Colonic mucosa (tissue), 4 donors: ENCODE measurements at places on chromosomes 5 and 9. TPM values are rescaled to one million over a fixed set of nuclear protein-coding genes. Genes with fewer than 3 reads are reported as not detected.

DNA sequence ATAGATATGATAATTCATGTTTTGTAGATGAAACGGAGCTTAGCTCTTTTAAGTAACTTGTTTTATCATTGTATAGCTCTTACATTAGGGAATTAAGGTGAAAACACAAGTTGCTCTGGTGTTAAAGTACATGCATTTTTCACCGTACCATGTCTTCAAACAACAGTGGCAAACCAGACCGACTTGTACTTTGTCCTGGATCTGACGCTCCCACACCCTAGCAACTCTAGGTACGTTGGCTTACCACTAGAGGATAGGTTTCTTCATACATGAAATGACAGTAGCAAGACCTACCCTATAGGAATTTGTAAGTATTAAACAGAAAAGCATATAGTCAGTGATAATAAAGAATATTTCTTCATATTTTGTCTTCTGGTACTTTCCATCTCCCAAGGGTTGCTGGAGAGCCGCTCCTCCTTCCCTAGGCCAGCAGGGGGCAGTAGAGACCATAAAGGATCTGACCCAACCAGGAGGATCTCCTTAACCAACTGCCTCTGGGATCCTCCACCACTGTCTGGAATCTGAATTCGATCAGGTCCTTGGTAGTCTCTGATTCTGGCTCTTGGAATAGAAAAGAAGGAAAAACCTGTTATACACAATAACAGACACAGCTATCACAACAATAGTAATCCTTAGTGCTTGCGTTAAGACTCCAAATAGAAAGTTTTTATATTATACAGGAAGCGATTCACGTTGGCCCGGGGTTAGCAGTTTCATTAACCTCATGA lies 136.7 kb downstream of the CAVIN4 start:
- no peak overlapping the region for H3K4me3 ChIP-seq
- peak; percentile 66 for DNase-seq
- H3K36me3 ChIP-seq: no peaks in the 10 kb centered on the region

- no peaks in the 10 kb centered on the region for H3K27me3 ChIP-seq
- H3K36me3 ChIP-seq: no peaks in the 10 kb centered on the region
- no peaks in the 10 kb centered on the region for H3K4me1 ChIP-seq
- no peak overlapping the region for H3K4me3 ChIP-seq
These were observed 38.6 kb downstream of the RANBP6 start for GRCh38 chr9:5976674-5977397.

DNA sequence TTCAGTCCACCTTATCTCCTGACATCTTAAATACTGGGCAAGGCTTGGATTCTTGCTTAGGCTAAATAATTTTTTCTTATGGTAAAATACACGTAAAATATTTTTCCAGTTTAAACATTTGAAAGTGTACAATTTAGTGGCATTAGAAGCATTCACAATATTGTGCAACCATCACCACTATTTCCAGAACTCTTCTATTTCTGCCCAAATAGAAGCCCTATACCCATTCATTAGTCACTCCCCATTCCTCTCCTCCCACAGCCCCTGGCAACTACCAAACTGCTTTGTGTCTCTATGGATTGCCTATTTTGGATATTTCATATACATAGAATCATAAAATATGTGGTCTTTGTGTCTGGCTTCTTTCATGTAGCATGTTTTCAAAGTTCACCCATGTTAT lies 57.6 kb downstream of the IL31RA start:
- no peaks in the 10 kb centered on the region for H3K4me1 ChIP-seq
- DNase-seq: no peak
- no peak overlapping the region for H3K27ac ChIP-seq
- H3K27me3 ChIP-seq: no peaks in the 10 kb centered on the region
- no peak overlapping the region for H3K4me3 ChIP-seq

DNA sequence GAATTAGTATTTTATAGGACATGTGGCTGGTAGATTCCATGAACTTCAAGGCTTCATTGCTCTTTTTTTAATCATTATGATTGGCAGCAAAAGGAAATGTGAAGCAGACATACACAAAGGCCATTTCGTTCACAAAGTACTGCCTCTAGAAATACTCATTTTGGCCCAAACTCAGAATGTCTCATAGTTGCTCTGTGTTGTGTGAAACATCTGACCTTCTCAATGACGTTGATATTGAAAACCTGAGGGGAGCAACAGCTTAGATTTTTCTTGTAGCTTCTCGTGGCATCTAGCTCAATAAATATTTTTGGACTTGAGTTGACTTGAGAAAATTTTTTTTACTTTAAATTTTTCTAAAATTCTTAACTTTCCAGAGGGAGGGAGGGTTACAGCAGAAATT lies 12.4 kb downstream of the KCNV2 start:
- H3K27me3 ChIP-seq: no peaks in the 10 kb centered on the region
- H3K4me1 ChIP-seq: no peaks in the 10 kb centered on the region
- H3K4me3 ChIP-seq: no peak overlapping the region
- DNase-seq: no peak
- H3K36me3 ChIP-seq: no peaks in the 10 kb centered on the region

DNA sequence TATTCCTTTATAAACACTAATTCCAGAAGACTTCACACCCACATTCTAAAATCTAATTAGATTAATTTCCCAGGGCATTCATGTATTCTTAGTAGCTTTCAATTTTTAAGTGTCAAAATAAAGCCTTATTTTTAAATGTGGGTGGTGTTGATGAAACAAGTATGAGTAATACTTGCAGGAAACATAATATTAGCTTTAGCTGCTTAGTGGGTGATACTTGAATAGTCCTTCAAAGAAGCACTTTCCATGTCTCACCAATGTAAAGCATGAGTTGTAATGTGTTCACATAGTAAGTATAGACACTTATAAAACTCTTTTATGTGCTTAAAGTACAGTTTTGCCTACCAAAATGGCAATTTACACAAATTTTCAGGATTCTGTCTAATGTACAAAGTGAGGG lies 6.9 kb downstream of the FNBP1 start:
- no peak for DNase-seq
- H3K27ac ChIP-seq: peak overlapping the region; percentile 38
- H3K27me3 ChIP-seq: no peaks in the 10 kb centered on the region

GRCh38 chr5:180644129-180644824 lies 5.1 kb downstream of the FLT4 start:
- no peak overlapping the region for H3K27ac ChIP-seq
- DNase-seq: no peak
- H3K36me3 ChIP-seq: no peaks in the 10 kb centered on the region
- no peaks in the 10 kb centered on the region for H3K4me1 ChIP-seq

DNA sequence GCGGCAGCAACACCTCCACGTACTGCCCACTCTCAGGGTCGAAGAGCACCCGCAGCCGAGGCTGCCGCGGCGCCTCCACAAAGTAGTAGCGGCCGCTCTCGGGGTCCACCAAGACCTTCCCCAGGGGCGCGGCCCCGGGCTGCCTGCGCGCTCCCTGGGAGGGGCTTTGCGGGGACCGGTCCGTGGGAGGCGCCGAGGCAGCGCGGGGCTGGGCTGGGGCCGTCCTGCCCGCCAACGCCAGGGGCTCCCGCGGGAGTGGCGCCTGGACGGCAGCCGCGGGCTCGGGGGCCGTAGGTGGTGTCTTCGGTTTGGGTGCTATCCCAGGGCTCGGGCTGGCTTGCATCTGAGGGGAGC lies 2.6 kb upstream of the MZB1 start:
- H3K4me1 ChIP-seq: peaks cover 19% of the 10 kb centered on the region
- peaks cover 6% of the 10 kb centered on the region for H3K27me3 ChIP-seq
- H3K27ac ChIP-seq: peak overlapping the region; percentile 83
- H3K4me3 ChIP-seq: peak overlapping the region; percentile 53
- no peak for DNase-seq
- H3K36me3 ChIP-seq: no peaks in the 10 kb centered on the region

DNA sequence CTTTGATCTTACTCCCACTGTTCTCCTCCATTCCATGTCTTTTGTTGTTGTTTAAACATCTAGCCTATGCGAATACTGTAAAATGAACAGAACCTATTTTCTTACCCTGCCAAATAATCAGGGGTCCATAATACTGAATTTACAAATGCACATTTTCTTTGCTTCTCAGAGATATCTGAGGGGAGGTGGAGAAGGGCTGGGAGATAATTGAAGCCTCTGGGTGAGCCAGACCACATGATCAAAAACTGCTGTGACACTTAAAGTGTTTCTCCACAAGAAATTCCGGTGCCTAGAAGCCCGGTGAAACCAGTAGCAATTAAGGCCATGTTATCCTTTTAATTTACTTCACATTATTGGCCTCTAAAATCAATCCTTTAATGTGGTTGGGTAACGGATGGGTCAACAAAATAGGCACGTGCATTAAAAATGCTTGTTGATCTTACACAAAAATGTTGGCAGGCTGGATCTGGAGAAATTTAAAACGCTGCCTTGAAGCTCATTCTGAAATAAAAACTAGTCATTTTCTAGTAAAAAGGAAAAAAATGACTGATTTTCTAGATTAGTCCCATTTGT lies 10.8 kb downstream of the SEMA6A start:
- H3K4me3 ChIP-seq: no peak overlapping the region
- no peak for DNase-seq
- H3K4me1 ChIP-seq: no peaks in the 10 kb centered on the region

DNA sequence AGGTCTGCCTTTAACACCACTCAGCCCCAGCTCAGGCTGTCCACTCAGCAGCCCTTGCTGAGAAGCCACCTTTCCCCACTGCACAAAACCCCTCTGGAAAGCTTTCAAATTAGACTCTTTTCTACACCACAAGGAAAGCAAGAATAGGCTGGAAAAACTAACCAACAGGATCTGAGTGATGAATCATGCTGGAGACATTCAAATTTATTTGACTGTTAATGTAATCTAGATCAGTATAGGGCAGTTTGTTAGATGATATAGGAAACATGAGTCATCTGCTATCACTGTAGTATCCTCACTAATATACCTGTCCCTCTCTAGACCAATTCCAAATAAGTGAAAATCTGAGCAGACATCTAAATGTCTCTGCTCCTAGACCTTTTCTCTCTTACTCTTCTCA lies 127.8 kb upstream of the PAM start:
- H3K4me3 ChIP-seq: no peak overlapping the region
- H3K36me3 ChIP-seq: no peaks in the 10 kb centered on the region
- H3K4me1 ChIP-seq: no peaks in the 10 kb centered on the region
- no peak overlapping the region for H3K27ac ChIP-seq

GRCh38 chr5:126805063-126805462 lies 28.1 kb downstream of the LMNB1 start:
- H3K27me3 ChIP-seq: no peaks in the 10 kb centered on the region
- no peaks in the 10 kb centered on the region for H3K36me3 ChIP-seq
- H3K4me1 ChIP-seq: no peaks in the 10 kb centered on the region
- DNase-seq: no peak
- no peak overlapping the region for H3K4me3 ChIP-seq
- no peak overlapping the region for H3K27ac ChIP-seq

DNA sequence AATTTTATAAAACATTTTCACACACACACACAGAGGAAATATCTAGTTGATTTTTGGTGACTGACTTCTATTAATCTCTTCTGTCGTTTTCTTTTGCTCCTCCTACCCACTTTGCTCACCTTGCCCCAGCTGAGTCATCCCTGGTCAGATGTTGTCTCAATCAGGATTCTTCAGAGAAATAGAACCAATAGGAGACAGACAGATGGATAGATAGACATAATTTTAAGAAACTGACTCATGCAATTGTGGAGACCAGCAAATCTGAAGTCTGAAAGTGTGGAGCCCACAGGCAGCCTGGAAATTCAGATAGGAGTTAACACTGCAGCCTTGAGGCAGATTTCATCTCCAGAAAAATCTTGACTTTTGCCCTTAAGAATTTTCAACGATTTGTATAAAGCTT lies 37.0 kb upstream of the PIK3R1 start:
- no peaks in the 10 kb centered on the region for H3K27me3 ChIP-seq
- H3K4me3 ChIP-seq: no peak overlapping the region
- no peak for DNase-seq
- no peaks in the 10 kb centered on the region for H3K36me3 ChIP-seq

- H3K4me1 ChIP-seq: peaks cover 6% of the 10 kb centered on the region
- H3K4me3 ChIP-seq: no peak overlapping the region
- no peaks in the 10 kb centered on the region for H3K27me3 ChIP-seq
These were observed 3.1 kb upstream of the DMAC1 start for GRCh38 chr9:7802666-7803065.

GRCh38 chr5:106089073-106089472 lies 1581.7 kb downstream of the EFNA5 start:
- no peak overlapping the region for H3K27ac ChIP-seq
- H3K36me3 ChIP-seq: no peaks in the 10 kb centered on the region
- no peak overlapping the region for H3K4me3 ChIP-seq
- H3K27me3 ChIP-seq: no peaks in the 10 kb centered on the region
- no peak for DNase-seq

DNA sequence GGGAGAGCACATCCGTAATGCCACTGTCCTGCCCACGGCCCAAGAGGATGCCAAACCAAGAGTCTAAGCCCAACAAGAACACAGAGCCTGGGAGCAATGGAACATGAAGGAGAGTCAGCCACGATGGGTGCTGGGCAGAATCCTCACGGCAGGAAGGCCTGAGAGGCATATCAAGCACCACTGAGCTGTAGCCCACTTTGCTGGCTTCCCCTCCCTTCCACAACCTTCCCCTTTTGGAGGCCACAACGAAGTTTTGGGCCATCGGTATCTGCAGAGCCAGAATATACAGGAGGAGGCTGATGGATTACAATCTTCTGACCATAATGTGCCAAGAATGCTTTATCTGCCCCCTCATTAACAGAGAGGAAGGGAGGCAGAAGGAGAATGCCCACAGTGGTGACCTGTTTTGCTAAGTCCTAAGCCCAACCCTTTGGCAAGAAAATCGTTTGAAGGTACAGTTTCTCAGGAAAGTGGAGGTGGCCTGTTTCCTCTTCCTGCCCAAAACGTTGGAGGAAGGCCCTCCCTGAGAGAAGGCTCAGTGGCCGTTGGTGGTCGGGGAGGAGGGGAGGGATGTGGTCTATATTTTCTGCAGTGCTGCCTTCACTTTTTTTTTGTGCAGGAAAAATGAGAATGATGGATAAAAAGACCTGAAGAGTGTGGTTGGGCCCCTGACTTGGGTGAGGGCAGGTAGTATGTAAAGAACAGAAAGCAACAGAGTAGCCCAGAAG lies 26.2 kb downstream of the MACROH2A1 start:
- no peak overlapping the region for H3K4me3 ChIP-seq
- H3K27ac ChIP-seq: no peak overlapping the region
- DNase-seq: no peak
- H3K36me3 ChIP-seq: peaks cover 19% of the 10 kb centered on the region
- H3K27me3 ChIP-seq: no peaks in the 10 kb centered on the region

DEPDC1B gene
- 25.1 TPM for total RNA-seq

CCL21 gene
- 27.3 TPM for total RNA-seq

ADAMTSL2 gene
- 0.24 TPM for total RNA-seq

RICTOR gene
- total RNA-seq: 15.1 TPM

DAB2IP gene
- total RNA-seq: 126 TPM

FBN2 gene
- total RNA-seq: 1.8 TPM

PCDHB8 gene
- total RNA-seq: 0.25 TPM

PTPRD gene
- total RNA-seq: 60.1 TPM

TMEM252 gene
- total RNA-seq: not detected

CFAP77 gene
- total RNA-seq: not detected
